ENCODE measurements at places on chromosomes 7 and 10.

GRCh38 chr7:157415486-157415885 is 78.7 kb downstream of the DNAJB6 start:
- DNase-seq = no peak

DNA sequence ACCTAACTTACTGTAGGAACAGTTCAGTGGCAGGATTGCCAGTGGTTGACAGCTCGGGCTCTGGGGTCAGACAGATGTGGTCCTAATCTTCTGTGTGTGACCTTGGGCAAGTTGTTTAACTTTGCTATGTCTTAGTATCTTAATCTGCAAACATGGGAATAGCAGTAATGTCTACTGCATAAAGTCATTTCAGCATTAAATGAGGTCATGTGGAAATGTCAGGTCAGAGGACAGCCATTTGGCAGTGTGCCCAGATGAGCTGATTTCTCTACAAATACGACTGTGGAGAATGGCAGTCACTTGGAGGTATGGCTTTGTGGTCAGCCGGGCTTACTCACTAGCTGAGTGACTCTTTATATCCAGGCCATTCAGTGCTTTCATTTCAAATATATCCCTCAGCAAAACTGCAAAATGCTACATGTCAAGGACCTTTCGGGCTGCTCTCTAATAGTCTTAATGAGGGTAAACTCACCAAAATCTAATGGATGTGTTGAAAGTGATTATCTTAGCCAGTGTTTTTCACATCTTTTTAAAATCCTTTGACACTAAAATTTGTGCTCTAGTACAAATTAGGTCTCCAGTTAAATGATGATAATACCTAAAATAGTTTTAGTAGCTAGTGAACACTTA is 171.4 kb downstream of the ST7 start:
- peak; percentile 61 for DNase-seq

DNA sequence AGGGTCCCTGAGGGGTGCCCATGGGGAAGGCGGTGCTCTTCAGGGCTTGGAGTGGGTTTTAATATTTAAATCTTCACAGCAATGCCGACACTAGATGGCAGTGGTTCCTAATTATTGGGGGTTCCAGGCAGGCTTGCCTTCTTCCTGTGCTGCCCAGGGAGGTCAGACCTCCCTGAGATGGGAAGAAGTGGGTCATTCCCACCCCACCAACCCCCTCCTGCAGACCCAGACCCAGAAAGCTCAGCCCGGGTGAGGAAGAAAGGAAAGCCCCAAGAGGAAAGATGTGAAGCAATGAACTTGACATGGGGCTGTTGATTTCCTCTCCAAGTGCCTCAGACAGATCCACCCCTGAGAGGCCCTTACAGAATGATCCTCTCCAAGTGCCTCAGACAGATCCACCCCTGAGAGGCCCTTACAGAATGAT is 85.1 kb upstream of the LANCL2 start:
- peak; percentile 51 for DNase-seq

GRCh38 chr10:75106242-75106641 is 5.2 kb upstream of the SAMD8 start:
- DNase-seq = no peak

GRCh38 chr7:26618898-26619297 is 245.5 kb downstream of the SKAP2 start:
- DNase-seq = no peak

GRCh38 chr10:6333086-6333485 is 130.4 kb downstream of the PFKFB3 start:
- no peak for DNase-seq

DNA sequence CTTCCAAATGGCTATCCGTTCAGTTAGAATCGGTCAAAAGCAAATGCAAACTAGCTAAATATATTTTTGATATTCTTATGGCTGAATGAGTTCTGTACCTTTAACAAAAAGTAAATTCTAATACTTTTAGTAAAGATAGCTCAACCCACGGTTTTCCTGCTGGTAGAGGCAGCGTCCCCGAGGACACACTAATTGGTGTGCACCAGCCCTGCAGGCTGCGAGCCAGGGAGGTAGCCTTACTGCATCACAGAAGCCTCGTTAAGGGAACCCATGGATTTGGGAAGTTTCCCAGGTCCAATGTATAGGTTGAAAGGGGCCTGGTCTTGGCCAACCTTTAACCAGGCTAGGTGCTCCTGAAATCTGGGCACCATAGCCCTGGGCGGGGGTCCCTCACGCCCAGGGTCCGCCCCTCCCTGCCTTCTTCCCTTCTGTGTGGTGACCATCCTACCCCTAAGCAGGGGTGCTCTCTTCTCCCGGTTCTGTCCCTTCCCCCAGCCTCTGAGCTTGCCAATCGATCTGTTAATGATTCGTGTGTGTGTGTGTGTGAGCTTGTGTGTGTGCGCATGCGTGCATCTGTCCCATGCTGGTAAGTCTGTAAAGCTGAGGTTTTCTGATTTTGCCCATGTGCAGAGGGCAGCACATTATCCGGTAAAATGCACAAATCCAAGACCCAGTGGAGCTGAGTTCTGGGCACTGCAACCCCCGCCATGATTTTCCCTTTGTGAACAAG is 191.7 kb downstream of the TCERG1L start:
- DNase-seq = no peak

DNA sequence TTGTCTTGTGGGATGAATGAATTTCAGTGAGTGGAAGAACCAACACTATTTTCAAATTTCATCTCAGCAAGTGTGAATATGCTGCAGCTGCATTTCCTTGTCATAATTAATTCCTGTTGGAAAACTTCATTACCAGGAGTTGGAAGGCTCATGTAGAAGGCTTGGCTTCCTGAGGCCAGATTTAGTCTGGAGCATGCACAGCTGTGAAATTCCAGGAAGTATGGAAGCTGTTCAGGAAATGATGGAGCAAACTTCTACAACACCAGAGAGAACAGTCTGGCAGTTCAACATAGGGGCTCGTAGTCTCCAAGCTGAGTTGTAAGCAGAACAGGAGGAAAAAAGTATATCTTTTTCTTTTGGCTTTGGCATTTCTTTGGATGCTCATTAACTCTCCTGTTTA is 1439.9 kb upstream of the CELF2 start:
- DNase-seq = no peak

DNA sequence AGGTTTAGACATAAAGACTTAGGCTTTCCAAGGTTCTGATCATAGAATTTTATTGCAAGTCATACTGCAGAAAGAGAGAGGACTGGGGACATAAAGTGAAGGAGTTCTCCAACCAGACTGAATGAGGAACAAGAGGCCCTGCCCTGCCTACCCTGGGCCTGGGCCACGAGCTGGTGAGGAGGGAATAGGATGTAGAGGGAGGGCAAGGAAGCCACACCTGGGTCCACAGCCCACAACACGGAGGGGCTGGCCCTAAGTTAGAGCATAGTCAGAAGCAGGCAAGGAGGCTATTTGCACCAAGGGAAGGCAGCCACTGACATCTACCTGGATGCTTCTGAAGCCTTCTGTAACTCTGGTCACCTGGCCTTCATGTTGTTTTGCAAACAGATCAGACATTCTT is 82.2 kb upstream of the CXCL12 start:
- no peak for DNase-seq

- no peak for DNase-seq
Measured at GRCh38 chr7:1720326-1720725, 50.2 kb downstream of the ELFN1 start.

All from stimulated activated CD4-positive, alpha-beta T cell treated with anti-CD3 and anti-CD28 coated beads, Interleukin-12 subunit alpha, Interleukin-12 subunit beta, amount 100 ng/mL, for 24 hours (primary cell).